Epithelial cell of proximal tubule (primary cell): ENCODE measurements at places on chromosomes 13 and 19.

DNA sequence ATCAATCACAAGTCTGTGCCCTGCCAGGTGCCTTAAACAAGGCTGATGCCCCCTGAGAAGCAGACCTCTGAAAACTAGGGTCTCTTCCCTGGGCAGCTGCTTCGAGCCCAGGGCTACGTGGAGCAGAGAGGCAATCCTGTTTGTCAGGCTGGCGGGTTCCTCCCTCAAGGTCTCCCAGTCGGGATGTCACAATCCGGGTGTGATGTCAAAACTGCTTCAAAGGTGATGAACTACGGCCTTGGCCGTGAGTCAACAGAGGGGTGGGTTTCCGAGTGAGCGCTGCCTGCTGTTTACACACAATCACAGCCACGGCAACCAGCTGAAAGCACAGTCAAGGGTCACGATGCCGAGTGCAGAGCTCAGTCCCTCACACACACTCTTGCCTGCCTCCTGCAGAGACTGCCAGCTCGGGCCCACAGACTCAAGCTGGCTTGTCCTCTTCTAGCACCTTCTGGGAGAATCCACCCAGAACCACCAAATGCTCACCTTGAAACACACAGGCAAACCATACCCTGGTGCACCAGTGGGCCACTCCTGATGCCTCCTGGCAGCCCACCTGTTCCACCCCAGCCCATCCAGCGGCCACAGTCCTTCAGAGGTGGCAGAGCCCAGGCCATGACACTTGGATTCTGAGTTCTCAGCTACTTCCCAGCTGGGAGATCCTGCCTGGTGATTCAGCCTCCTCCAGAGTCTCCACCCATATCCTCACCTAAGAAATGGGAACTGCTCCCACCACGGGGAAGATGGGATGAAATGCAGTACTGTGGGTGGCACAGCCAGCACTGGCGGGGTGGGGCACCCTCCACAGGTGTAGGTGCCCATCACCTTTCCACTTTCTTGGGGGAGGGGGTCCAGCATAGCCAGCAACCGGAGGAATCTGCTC lies 6.8 kb downstream of the ELL start:
- peak; percentile 78 for DNase-seq

- no peak for DNase-seq
Measured at GRCh38 chr19:54014920-54015560, 23.6 kb downstream of the CACNG6 start.

GRCh38 chr19:9323557-9323918 lies 441 bp upstream of the ZNF559 start:
- DNase-seq = peak; percentile 67

DNA sequence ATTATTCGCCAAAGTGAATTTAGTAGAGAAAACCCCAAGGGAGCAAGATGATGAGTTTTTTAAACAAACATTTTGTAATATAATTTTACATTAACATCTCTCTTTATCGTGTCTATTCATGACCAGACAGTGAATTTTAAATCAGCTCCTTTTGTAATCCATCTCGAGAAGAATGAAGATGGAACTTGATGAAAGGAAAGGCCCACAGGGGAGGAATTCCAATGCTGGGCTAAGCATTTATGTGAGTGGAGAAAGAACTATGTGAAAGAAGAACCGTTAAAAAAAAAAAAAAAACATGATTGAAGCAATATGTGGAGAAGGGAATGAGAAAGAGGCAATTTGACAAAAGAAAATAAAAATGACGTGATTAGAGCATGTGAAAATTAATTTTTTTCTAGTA lies 170.6 kb downstream of the KCTD12 start:
- DNase-seq = no peak

DNA sequence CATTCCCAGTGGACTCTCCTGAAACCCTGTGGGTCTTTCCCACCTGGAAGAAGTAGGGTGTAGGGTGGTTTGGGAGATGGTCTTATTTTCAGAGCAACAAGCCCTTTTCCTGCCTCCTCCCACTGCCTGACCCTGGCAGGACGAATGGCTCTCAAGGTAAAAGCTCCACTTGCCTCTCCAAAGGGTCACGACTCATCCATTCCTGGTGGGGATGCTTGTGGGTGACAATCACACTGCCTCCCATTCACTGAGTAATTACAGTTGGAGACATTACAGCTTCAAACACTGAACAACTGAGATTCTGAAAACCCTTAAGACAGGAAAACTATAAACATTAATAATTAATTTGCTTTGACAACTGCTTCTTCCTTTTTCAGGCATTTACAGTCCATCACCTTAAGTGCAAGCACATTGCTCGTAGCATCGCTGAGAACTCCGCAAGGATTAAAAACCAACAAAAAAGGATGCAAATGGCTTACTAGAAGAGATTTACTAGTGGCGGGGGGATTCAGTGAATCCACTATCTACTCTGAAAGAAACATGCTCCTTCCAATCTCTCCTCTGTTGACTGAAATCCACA lies 199.6 kb upstream of the IRS2 start:
- DNase-seq = no peak

DNA sequence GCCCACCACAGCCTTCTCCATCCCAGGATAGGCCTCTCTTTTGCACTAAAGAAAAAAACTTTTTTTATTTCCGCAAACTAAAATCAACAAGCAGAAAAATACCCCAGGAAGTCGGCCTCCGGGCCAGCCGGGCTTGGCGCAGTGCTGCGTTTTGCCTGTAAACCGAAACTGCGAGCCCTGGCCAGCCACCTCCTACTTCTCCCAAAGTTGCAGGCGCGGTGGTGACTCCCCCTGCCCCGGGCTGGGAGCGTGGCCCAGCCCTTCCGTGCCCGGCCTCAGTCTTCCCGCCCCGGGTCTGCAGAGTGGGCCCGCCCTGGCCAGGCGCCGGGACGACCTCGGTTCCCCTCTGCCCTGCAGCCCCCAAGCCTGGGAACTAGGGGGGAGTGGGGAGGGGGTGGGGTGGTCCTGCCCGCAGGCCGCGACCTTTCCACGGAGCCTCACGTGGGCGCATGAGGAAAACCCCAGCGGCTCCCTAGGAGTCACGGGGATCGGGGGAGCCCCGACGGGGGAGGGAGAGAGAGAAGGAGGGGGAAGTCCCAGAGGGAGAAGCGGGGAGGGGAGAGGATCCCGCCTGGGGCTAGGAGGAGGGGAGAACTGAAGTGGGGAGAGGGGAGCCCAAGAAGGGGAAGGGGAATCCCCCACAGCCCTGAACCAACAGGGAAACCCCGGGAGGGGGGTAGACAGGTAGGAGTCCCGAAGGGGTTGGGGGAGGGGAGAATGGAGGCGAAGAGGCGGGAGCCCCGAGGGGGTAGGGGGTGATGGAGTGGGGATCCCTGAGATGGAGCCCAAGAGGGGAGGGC lies 3.0 kb downstream of the GADD45B start:
- DNase-seq = no peak

DNA sequence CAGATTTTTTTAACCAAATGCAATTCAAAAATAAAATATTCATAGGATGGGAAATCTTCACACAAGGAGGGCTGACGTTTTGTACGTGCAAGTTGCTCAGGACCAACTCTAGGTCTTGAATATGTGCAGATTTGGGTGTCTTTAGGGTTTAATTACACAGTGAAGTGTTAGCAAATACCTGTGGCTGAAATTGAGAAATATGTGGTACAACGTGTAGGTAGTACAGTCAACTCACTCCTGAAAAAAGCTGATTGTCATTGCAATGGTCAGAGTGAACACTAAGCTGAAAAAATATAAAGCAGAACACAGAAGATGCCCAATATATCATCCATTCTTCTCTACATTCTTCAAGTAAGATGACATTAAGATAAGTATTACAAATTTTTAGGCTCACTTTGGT lies 314.3 kb downstream of the SLITRK1 start:
- DNase-seq = no peak

DNA sequence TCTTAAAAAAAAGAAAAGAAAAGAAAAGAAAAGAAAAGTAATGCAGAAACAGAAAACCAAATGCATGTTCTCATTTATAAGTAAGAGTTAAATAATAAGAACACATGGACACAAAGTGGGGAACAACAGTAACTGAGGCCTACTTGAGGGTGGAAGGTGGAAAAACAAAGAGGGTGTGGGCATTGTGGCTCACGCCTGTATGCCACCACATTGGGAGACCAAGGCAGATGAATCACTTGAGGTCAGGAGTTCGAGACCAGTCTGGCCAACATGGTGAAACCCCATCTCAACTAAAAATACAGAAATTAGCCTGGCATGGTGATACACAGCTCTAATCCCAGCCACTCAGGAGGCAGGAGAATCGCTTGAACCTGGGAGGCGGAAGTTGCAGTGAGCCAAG lies 8.1 kb downstream of the ZNF708 start:
- no peak for DNase-seq

GRCh38 chr19:35353635-35354034 lies 4.6 kb upstream of the FFAR3 start:
- no peak for DNase-seq

- no peak for DNase-seq
Measured at GRCh38 chr19:44879309-44880065, 11.6 kb upstream of the TOMM40 start.

- DNase-seq = no peak
Measured at GRCh38 chr13:78460176-78460575, 143.2 kb downstream of the POU4F1 start.

- DNase-seq = no peak
Measured at GRCh38 chr13:98236197-98236596, 59.1 kb upstream of the RNF113B start.

DNA sequence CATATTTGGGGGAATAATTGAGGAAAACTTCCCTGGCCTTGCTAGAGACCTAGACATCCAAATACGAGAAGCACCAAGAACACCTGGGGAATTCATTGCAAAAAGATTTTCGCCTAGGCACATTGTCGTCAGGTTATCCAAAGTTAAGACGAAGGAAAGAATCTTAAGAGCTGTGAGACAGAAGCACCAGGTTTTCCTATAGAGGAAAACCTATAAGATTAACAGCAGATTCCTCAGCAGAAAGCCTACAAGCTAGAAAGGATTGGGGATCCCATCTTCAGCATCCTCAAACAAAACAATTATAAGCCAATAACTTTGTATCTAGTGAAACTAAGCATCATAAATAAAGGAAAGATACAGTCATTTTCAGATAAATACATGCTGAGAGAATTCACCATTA lies 114.9 kb downstream of the PIBF1 start:
- no peak for DNase-seq

- DNase-seq = no peak
Measured at GRCh38 chr13:48567515-48568369, 34.9 kb upstream of the RCBTB2 start.

DNA sequence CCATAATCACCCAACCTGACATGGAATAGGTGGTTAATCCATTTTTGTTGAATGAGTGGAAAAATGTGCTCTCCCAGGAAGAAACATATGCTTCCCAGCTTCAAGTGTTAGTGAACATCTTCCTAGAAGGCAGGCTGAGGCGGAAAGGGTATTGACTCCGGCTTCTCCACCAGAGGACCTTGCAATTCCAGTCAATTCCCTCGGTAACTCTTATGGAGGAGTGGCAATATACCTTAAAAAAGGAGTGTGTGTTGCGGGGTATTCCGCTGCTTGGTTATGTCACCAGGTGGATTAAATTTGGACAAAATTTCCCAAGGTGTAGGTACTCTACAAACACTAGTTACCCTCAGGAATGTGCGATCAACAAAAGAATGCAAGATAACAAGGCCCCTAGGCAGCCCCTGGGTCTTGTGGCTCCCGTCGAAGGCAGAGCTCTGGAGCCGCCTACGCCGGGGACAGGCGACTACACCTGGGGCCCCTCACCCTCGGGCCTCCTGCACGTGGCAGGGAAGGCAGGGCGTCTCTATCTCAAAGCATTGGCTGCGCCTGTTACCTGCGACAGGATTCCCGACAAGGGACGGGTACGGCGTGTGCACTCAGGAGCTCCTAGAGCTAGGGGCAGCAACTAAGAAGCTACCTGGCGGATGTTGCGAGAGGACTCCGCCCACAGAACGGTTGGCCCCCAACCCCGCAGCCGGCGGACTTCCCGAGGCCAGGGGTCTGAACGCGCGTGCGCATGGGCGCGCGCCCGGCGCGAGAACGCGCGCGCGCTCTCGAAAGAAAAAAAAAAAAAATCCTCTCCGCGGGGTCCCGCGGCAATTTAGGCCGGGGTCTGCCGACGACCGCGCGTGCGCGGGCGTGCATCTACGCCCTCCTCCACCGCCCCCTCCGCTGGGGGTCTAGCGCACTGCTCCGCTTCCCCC lies at the start of gene WDR87:
TSS of gene WDR87 (minus strand) at position 649 of the 923 bp plus-strand sequence. CDS start 8,355 bp downstream, outside the sequence.
- no peak for DNase-seq

DNA sequence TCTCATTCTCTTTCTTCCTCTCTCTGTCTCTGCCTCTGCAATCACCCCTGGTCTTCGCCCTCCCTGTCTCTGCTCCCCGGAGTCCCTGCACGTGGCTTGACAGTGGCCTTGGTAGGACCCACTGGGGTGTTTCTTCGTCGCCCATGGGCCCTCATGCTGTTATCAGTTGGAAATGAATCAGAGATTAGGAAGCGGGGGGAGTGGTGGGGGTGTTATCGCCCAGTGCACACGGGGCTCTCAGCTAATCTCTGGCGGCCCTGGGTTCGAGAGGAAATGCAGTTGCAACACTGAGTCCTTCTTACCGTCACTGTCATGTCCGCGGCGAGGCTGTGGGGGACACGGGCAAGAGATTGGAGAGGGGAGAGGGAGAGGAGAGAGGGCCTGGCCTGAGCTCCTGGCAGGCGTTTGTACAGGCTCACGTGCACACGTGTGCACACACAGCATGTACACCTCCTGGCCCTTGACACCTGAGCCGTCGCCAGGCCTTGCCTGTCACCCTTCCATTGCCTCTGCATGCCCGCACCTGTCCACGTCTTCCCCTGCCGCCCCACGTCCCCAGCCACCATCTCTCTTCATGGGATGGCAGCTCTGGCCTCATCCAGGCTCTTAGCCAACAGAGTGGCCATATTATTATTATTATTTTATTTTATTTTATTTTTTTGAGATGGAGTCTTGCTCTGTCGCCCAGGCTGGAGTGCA lies 37.8 kb upstream of the SLC7A10 start:
- no peak for DNase-seq

DNA sequence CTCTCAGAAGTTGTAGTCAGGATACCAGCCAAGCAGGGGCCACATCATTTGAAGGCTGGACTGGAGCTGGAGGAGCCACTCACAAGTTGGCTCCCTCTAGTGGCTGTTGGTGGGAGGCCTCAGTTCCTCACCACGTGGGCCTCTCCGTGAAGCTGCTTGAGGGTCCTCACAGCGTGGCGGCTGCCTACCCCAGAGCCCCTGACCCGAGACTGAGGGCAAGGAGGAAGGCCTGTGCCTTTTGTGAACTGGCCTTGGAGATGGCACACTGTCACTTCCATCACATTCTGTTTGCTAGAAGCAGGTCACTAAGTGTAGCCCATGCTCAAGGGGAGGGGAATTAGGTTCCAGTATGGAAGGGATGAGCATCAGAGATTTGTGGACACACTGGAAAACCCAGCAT lies 14.6 kb downstream of the GNA11 start:
- no peak for DNase-seq

- DNase-seq = no peak
Measured at GRCh38 chr19:15194938-15195337, 5.9 kb downstream of the NOTCH3 start.

- no peak for DNase-seq
Measured at GRCh38 chr13:50548586-50548985, 294.9 kb downstream of the DLEU7 start.

DNA sequence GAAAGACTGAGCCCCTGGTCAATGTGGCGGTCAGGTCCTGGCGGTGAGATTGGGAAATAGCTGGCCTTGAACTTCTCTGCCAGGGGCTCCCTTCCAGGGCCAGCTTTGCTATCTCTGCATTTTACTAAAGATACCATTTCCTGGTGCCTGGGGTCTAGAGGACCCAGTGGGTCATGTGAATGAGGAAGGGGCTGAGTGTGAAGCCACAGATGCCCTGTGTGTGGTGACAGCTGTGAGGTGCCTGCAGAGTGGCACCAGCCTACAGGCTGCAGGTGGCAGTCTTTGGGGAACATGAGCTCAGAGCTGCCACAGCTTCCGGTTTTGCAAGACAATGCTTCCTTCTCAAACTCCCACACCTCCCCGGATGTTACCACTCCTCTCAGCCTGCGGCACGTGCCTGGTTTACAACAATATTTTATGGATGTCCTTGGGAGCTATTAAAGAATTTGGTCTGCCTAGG lies 5.2 kb upstream of the MLNR start:
- no peak for DNase-seq
